GM23248 (cell line): ENCODE measurements at places on chromosomes 3 and 15. TPM values are rescaled to one million over a fixed set of nuclear protein-coding genes. Genes with fewer than 3 reads are reported as not detected.

The SMC4 gene
- 69.7 and 88.2 TPM in 2 replicates for polyA plus RNA-seq

The PIF1 gene
- 7.0 and 8.1 TPM in 2 replicates for polyA plus RNA-seq

The PAQR5 gene
- polyA plus RNA-seq = 5.5 and 5.7 TPM in 2 replicates

The PATL2 gene
- 0.26 TPM in 1 of 2 replicates, not detected in the other for polyA plus RNA-seq

The DISP2 gene
- 0.13 and 0.51 TPM in 2 replicates for polyA plus RNA-seq

DNA sequence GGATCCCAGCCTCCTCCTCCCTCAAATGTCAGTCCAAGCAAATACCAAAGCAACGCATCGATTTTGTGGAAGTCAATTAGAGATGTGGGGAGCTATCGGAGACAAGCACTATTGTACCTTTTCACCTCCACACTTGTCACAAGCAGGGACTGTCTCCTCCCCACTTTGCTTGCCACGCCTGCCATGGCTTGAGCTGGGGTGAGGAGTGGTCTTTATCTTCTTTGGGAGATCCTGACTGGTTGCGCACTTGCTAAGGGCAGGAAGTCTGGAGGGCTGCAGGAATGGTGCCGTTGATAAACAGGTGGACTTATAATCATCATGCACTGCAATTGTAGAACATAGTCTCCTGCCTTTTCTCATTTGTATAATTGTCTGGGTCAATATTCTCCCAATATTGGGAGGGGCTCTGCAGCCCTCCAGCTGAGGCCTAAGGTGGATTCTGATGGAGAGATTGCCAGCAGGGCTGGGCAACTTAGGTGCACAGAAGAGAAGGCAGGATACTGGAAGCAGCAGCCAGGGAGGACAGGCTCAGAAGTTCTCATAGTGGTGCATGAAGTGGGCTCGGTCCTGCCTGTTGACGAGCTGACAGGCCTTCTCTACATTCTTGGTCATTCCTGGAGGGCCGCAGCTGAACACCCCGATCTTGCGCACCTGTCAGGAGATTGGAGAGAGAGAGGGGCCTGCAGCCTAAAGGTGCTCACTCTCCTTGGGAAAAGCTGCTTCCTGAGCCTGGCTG is 20.2 kb downstream of the DUOX2 start:
- H3K27me3 ChIP-seq = peaks cover 15% of the 10 kb centered on the region
- no peak overlapping the region for H3K4me3 ChIP-seq
- no peak for DNase-seq
- H3K36me3 ChIP-seq = no peaks in the 10 kb centered on the region
- no peaks in the 10 kb centered on the region for H3K4me1 ChIP-seq
- H3K27ac ChIP-seq = no peak overlapping the region

DNA sequence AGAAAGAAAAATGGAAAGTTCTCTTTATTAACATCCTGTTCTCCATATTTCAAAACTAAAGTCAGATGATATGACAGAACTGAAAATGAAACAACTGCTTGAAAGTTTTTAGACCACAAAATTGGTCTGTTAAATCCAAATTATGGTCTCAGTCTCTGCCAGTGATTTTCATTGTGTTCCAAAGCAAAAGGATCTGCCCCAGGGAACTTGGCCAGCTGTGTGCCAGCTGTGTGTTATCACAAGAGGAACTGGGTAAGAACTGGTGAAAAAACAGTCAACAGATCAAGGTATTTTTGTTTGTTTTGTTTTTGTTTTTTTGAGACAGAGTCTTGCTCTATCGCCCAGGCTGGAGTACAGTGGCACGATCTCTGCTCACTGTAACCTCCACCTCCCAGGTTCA is 323.3 kb downstream of the CTNNB1 start:
- no peaks in the 10 kb centered on the region for H3K4me1 ChIP-seq
- H3K27ac ChIP-seq = no peak overlapping the region
- DNase-seq = no peak
- no peaks in the 10 kb centered on the region for H3K27me3 ChIP-seq

- H3K27me3 ChIP-seq = no peaks in the 10 kb centered on the region
- no peak overlapping the region for H3K4me3 ChIP-seq
- no peak for DNase-seq
Measured at GRCh38 chr3:46929324-46929723, 47.2 kb downstream of the CCDC12 start.

- no peak overlapping the region for H3K27ac ChIP-seq
- DNase-seq = no peak
- no peaks in the 10 kb centered on the region for H3K27me3 ChIP-seq
- no peak overlapping the region for H3K4me3 ChIP-seq
Measured at GRCh38 chr3:65734382-65734781, 304.3 kb downstream of the MAGI1 start.

- H3K27me3 ChIP-seq = no peaks in the 10 kb centered on the region
- no peaks in the 10 kb centered on the region for H3K36me3 ChIP-seq
- peaks cover 21% of the 10 kb centered on the region for H3K4me1 ChIP-seq
- peak; percentile 80 for DNase-seq
Measured at GRCh38 chr15:95840004-95840403, 490.5 kb upstream of the NR2F2 start.

DNA sequence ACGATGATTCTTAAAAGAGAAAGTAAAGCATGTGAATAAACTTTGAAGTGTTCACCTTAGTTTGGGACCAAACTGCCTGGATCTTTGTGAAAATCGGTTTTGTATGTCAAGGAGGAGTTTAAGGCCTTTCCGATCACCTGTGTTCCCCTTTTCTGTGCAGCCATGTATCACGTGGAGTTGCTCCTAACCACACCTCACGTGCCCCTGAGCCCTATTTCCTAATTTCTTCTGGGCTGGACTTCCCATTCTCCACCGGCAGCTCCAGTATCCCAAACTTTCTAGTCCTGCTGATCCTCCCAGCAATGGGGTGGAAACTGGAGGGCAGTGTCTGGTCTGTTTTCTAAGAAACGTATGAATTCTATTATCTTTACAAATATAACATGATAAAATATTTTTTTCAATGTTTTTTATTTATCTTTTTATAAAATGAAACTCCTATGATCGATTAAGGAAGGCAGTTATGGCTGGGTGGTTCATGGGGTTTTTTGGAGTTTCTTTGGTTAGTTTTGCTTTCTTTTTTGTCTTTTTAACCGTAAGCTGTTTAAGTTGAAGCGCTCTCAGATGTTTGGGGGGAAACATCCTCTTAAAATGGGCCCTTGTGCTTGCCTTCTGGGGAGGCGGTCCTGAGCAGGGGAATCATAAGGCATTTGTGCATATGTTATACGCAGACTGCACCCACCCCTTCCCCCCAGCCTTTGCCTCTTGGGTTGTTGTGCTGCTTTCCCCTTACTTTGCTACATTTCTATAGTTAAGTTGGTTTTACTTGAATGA is 43.6 kb upstream of the WWTR1 start:
- H3K4me3 ChIP-seq = peak overlapping the region; percentile 65
- H3K27me3 ChIP-seq = no peaks in the 10 kb centered on the region
- no peaks in the 10 kb centered on the region for H3K36me3 ChIP-seq
- H3K4me1 ChIP-seq = peaks cover 37% of the 10 kb centered on the region
- H3K27ac ChIP-seq = peak overlapping the region; percentile 94

DNA sequence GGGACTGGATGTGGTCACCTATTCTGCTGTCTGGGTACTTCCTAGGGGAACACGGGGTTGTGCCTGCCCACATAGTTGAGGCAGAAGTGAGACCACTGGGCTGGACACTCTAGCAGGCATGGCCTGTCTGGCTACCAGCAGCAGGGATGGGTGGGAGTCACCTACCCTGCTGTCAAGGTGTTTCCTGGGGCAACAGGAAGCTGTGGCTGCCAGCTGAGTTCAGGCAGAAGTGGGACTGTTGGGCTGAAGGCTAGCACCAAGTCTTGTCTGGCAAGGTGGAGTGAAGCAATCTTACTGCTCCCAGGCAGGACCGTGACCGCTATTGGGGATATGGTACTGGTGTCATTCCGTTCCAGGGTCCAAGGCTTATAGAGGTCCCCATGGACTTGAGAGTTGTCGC is 20.3 kb upstream of the ZDHHC23 start:
- H3K27ac ChIP-seq = no peak overlapping the region
- no peaks in the 10 kb centered on the region for H3K36me3 ChIP-seq
- H3K4me1 ChIP-seq = no peaks in the 10 kb centered on the region
- H3K27me3 ChIP-seq = no peaks in the 10 kb centered on the region
- DNase-seq = no peak

DNA sequence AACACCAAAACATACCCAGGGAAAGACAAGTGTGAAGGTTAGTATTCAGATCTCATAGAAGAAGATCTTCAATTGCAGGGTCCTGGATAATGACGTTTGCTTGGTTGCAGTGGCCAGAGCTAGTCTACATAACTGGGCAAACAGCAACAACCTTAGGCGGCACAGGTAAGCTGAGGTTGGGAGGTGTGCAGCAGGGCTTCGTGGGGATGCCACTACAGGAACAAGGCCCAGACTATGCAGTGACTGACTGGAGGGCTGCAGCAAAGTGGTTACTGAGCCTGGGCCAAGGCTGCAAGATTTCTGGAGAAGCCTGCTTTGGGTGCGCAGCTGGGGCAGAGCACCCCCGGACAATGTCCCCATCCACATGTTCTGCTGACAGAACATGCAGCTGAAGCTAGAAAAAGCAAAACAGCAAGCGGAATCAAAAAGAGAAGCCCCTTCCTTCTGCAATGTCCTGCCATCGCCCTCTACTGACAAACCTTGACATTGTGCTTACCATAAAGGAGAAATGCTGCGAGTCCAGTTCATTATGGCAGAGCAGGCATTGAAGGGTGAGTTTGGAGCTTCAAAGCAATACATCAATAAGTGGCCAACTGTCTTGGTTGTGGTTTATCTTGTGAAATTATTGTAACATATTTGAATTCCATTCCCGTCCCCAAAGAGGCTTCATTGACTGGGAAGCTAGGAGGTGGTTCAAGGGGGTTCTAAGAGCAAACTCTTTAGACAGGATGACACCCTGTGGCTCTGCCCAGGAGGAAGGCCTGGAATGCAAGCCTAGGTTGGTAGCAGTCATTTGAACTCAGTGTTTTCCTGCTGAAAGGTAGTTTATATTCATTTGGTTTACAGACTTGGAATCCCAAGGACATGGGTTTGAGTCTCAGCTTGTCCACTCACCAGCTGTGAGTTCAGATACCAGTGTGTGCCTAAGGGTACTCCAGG is 217.0 kb downstream of the PDCD6IP start:
- H3K4me1 ChIP-seq = peaks cover 46% of the 10 kb centered on the region
- no peaks in the 10 kb centered on the region for H3K27me3 ChIP-seq

DNA sequence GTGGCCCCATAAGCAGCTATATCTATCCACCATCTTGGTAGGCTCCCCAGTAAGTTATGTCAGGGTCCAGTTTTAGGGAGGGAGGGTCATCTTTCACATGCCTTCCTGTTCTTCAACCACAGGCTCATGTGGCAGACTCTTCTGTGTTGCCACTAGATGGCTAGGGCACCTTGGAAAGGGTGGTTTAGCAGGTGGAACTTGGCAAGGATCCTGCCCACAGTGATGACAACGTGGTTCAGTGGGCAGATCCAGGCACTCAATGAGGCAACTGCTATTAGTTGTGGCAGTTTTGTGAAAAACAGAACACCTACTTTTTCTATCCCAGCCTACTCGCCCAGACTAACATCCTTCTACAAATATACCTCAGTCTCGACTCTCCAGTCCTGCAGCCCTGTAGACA is 7.2 kb upstream of the RBP1 start:
- H3K27ac ChIP-seq = no peak overlapping the region
- H3K36me3 ChIP-seq = no peaks in the 10 kb centered on the region
- no peak overlapping the region for H3K4me3 ChIP-seq
- H3K4me1 ChIP-seq = no peaks in the 10 kb centered on the region

GRCh38 chr3:15055019-15055557 is 10.0 kb downstream of the MRPS25 start:
- H3K27ac ChIP-seq = peak overlapping the region; percentile 3
- H3K36me3 ChIP-seq = peaks cover 6% of the 10 kb centered on the region; the same call in 1 of the 2 replicates
- DNase-seq = peak; percentile 57
- no peaks in the 10 kb centered on the region for H3K27me3 ChIP-seq
- peaks cover 8% of the 10 kb centered on the region; the same call in 1 of the 2 replicates for H3K4me1 ChIP-seq

DNA sequence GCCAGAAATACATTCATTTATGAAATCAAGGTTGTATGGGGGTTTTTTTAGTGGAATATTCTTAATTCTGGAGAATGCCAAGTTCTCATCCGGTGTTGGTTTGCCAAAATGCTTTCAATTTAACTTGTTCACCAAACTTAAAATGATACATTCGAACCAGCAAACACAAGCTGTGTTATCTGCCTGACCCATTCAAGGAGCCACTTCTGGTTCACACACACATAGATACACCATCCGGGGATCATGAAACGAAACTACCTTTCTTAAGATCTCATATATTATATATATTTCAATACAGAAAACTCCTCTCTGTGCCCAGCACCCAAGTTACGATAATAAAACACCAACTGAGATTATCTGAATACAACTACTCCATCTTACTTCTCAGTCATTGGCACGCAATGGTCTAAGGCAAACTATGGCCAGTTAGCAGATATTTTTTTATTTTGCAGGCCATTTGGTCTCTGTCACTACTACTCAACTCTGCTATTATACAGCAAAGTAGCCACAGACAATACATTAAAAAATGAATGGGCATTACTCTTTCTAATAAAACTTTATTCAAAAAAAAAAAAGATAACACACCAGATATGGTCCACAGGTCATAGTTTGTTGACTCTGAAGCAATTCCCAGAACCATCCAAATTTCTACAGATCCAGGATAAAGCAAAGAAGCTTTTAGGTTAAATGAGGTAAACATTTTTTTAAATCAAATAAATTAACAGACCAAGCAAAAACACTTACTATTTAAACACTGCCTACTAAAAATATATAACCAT is 89.6 kb downstream of the TBL1XR1 start:
- H3K27ac ChIP-seq = no peak overlapping the region
- no peak overlapping the region for H3K4me3 ChIP-seq
- no peak for DNase-seq

GRCh38 chr3:173584093-173584837 is 186.7 kb downstream of the NLGN1 start:
- H3K4me3 ChIP-seq = peak overlapping the region; percentile 97
- H3K36me3 ChIP-seq = no peaks in the 10 kb centered on the region
- no peak overlapping the region for H3K27ac ChIP-seq
- peak; percentile 58 for DNase-seq
- H3K27me3 ChIP-seq = no peaks in the 10 kb centered on the region

- H3K27ac ChIP-seq = no peak overlapping the region
- H3K27me3 ChIP-seq = no peaks in the 10 kb centered on the region
- no peak for DNase-seq
- H3K4me1 ChIP-seq = peaks cover 54% of the 10 kb centered on the region
- H3K4me3 ChIP-seq = no peak overlapping the region
Measured at GRCh38 chr3:73041537-73041936, 19.9 kb upstream of the EBLN2 start.

DNA sequence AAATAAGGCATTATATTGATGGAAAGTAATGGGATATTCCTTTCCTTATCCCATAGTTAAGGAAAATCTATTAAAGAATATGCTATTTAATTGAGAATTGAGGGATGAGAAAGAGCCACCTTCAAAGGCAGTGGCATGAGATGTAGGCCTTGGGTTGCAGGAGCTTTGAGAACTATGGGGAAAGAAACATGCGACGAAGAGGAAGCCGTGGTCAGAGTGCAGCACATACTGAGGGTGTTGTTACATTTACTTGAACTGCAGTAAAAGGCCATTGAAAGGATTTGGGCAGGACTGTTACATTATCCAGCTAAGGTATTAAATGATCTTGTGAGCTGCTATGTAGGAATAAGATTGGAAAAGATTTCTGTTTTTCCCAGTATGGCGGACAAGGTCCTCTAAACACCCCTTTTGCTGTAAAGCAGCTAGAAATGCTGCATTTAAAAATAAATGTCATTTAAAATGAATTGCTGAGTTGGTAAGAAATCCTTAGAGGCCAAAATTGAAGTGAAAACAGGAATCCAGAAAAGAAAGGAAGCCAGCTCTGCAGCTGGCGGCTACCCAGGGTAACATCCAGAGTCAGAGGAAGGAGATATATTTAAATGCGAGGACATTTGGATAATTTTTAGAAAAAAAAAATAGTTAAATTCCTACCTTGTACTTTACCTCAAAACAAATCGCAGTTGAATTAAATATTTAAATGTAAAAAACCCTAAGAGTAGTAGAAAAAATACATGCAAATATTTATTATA is 61.7 kb downstream of the IL1RAP start:
- peaks cover 16% of the 10 kb centered on the region for H3K4me1 ChIP-seq
- no peak for DNase-seq
- H3K36me3 ChIP-seq = no peaks in the 10 kb centered on the region
